ENCODE measurements at places on chromosomes 4 and X.
A peak's percentile ranks its signal among the peaks of the same experiment; 100 is the strongest.

GRCh38 chr4:88751258-88752075 is 53.8 kb upstream of the NAP1L5 start:
- DNase-seq = no peak

GRCh38 chr4:133147286-133147821 is 1.7 kb upstream of the PCDH10 start:
- no peak for DNase-seq

GRCh38 chr4:18020145-18020670 is 1.3 kb downstream of the LCORL start:
- DNase-seq = no peak

- no peak for DNase-seq
These were observed 50.8 kb upstream of the BOD1L1 start for GRCh38 chr4:13678186-13678924.

DNA sequence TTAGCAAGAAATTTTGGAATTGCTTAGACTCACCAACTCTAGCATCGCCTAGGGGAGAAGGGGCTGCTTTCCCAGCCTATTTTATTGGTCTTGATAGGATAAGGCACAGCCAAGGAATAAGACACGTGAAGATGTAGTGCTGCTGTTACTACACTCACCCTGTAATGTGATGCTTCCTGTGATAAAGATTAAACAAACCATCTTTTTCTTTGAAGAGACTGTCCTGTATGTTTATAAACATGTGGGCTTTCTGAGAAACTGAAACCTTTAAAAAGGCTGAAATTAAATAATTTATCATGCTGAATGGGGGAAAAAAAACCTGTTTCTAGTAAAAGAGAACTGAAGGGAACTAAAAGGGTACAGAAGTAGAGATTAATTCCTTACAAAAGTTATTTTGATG is 13.2 kb downstream of the TAPT1 start:
- no peak for DNase-seq

DNA sequence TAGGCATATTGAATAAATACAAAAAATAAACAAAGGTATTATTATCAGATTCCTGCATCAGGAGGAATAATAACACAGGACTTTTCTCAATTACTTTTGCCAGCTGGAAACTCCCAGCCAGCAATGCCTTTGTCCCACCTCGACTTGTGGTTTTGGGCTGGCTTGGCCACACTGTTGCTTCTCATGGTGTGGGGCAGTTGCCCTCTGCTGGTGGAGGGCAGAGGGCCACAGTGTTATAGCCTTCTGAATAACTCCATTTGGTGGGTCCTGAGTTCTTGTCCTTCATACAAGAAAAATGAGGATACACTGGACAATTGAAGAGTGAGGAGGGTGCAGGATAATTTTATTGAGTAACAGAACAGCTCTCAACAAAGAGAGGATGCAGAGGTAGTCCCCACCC is 1206.0 kb upstream of the ADGRL3 start:
- DNase-seq = no peak

DNA sequence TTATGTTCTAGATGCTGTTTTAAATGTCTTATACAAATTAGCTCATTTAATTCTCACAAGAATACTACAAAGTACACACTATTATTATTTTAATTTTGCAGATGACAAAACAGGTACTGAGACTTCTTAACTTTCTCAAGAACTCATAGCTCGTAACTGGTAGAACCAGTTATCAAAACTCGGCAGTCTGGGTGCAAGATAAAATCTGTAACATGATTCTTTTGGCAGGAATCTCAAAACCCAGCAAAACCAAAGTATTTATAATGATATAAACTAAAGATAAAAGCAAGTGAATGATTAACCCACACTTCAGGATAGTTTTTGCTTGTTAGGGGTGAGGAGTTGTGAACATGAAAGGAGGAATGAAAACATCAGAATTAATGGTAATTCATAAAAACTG is 27.6 kb downstream of the CLNK start:
- DNase-seq = no peak

DNA sequence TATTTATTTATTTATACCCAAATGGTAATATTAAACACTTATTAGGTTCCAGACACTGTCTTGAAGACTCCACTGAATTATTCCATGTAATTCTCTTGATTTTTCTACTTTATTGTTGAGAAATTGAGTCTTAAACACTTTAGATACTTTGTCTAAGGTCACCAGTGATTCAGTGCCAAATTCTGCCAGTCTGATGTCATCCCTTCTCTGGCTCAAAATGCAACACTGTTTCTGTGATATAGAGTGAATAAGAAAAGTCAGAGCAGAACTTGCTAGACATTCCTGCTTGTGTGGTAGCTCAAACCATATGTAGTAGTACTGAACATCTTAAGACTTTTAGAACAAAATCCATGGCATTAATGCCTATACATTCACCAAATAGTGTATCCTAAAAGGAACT is 164.3 kb downstream of the GABRB1 start:
- no peak for DNase-seq

DNA sequence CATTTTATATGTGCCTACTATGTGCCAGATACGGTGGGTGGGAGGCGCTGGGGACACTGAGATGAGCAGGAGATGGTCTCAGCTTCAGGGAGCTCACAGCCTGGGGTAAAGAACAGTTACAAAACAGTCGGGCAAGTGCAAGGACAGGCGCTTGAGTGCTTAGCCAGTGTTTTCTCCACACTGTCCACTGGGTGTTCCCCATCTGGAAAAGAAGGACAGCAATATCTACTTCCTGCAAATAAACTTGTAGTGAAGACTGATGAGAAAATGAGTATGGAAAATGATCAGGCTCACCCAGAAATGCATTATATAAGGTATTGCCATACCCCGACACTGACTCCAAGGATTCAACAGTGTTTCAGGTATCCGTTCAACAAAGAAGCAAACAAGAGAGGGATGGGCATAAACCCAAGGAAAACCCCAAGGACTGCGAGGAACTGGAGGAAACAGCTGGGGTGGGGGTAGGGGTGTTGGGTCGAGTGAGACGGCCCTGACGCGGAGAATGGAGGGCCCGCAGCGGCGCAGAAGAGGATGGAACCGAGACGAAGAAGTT is 835 bp downstream of the TMEM185A start:
- peak; percentile 39 for DNase-seq

DNA sequence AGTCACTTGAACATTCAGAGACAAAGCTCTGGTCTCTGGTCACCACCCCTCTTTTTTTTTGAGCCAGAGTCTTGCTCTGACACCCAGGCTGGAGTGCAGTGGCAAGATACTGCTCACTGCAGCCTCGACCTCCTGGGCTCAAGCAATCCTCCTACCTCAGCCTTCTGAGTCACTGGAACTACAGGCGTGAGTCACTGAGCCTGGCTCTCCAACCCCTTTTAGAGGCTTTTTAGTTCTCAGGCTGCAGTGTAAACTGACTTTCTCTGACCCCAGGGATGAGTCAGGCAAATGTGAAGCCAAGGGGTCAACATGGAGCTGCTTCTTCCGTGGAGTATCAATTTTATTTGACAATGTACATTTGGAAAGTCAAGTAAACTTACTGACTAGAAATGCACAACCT is 229.2 kb downstream of the PTTG2 start:
- no peak for DNase-seq

GRCh38 chr4:8198906-8199593 is at the start of gene SH3TC1:
Gene SH3TC1 (plus strand): TSS chr4:8199290. CDS start chr4:8205195, 5,905 bp downstream.
- peak; percentile 19 for DNase-seq

- DNase-seq = no peak
These were observed 34.2 kb downstream of the RAI2 start for GRCh38 chrX:17826609-17827496.

GRCh38 chr4:89294573-89295269 is 12.9 kb downstream of the GPRIN3 start:
- DNase-seq = no peak

DNA sequence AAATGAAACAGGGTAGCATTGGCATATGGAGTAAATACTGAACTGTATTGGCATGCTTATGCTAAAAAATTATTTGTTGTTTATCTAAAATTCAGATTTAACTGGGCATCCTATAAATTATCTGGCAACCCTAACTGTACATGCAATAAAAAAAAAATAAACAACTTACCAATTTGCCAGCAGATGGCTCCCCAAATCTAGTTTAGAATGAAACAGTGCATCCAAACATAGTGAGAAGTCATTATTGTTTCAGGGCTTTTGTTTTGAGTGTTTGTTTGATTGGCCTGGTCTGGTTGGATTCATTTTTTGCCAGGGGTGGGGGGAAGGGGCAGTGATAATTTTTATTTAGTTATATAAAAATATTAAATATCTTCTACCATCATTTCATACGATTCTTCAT is 12.8 kb upstream of the NSUN7 start:
- peak; percentile 81 for DNase-seq

DNA sequence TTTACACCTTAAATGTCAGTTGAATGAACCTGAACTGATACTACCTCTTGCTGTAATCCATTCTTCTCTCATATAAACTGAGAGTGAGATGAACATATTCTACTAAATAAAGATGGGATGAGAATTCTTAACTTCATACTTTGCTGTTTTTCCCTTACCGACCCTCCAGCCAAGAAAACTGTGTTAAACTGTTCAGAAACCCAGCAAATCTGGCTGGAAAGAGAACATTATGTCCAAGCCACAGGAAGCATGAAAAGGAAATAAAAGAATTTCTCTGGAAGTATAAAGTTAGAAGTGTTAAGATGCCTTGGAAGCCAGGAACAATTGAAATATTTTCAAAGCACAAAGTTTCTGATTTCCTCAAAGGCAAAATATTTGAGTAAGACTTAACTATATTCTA is 22.9 kb downstream of the NPY1R start:
- DNase-seq = no peak

DNA sequence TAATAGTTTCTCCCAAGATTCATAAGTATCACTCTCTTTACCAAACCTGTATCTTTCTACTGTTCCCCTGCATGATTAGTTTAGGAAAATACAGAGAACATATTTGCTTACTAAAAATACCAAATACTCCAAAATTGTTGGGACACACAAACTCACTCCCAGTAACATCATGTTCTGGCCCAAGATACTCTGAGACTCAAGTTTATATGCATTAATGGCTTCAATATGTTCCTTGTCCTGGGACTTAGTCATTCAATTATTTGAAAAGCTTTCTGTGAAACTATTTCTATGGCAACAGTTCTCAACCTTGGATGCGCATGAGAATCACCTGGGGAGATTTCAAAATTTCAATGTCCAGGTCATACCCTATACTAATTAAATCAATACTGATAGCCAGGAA is 138.9 kb upstream of the PTCHD1 start:
- DNase-seq = no peak

- DNase-seq = no peak
These were observed 3.3 kb downstream of the SHROOM2 start for GRCh38 chrX:9789555-9789954.

DNA sequence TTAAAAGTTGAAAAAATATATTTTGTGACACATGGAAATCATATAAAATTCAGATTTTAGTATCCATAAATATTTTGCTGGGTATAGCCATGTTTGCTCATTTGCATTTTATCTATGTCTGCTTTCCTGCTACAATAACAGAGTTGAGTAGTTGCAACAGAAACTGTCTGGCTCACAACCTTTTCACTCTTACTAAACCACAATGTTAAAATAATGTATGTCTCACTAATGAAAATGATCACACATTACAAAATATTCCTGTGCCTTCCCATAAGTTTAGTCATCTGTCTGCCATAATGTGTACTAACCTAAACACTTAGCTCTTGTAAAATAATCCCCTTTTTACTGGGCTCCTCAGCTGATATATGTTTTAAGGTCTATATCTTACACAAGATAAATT is 174.0 kb upstream of the PRPS2 start:
- DNase-seq = peak; percentile 11

- DNase-seq = peak; percentile 33
These were observed 1.9 kb upstream of the HAUS3 start for GRCh38 chr4:2243681-2244380.

DNA sequence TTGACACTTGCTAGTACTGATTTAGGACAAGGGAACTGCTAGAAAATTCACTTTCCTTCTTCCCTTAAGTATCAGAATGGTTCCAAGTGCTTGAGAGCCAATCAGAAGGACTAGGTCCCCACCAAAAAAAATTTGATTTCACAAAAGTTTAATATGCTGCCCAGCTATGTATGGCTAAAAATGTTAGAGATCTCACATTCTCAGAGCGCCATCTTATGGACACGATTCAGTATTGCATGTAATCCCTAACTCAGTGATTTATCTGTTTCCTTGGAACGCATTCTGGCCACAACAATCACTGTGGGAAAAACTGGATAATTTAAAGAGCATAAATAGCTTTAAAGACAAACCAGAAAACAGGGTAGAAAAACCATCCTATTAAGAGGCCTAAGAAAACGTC is 255.1 kb upstream of the GPC4 start:
- peak; percentile 69 for DNase-seq

DNA sequence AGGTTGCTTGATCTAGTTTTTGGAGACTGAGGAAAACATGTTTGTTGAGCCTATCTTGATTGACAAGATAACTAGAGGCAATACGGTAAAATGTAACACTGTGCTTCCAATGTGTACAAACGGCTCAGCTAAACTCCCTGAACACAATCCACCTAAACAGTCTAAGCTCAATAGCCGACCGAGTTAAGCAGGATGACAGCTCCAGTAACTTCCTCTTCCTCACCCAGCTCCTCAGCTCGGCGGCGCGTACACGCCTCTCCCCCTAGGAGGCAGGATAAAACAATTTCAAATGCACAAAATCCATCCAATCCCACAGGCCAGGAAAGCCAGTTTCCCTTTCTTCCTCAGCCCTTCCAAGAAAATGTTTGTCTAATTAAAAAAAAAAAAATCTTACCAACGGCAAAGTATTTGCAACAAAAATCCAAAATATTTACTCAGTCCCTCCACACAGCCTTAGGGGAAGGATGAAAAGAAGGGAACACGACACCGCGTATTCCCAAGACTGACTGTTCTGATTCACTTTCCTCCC is 1.0 kb downstream of the CNOT6L start:
- DNase-seq = peak; percentile 84

GRCh38 chrX:9906919-9907318 is 60.2 kb upstream of the CLDN34 start:
- DNase-seq = no peak

GRCh38 chrX:130877892-130878341 is 25.1 kb downstream of the ENOX2 start:
- DNase-seq = no peak

DNA sequence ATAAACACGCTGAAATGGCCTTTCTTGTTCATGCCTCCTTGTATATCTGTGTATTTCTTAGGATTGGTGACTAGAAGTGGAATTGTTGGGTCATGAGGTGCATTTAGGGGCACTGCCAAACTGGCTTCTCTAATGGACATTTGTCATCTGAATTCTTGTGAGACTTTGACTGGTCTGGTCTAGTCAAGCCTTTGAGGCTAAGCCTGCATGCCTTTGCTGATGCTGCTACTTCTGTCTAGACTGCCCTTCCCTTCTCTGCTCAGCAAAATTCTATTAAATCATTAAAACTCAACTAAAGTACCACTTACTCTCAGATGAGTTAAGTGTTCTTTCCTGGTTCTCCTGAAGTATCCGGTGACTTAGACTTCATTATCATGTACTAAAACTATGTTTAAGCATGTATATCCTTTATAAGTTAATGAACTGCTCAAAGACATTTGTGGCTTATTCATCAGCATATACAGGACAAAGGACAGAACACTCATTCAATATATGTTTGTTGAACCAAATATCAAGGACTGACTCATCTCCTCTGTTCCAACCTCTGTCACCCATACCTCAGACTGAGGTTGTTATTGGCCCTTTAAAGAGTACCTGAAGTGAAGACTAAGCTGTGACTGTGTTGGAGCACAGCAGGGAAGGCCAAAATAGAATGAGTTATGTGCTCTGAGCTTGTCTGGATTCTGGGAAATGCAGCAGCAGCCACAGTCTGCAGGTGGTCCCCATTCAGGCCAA is 9.0 kb downstream of the TCEAL1 start:
- DNase-seq = no peak

Measured in brain (organoid and tissue), 16 donors.